Activated T-helper 2 cell treated with anti-CD3 and anti-CD28 coated beads, Interferon-gamma antibody, Interleukin-2, Interleukin-4, amounts not matched to agents 10 μg/mL and 5 μg/mL and 100 μg/mL, durations not matched to agents 14 hours and 24 hours and 36 hours (primary cell): ENCODE measurements at places on chromosomes 2 and 18. TPM values are rescaled to one million over a fixed set of nuclear protein-coding genes. Genes with fewer than 3 reads are reported as not detected.

Gene PLEK
- total RNA-seq = 0.18 and 0.48 TPM in 2 replicates

Gene MEIS1
- not detected in 2 replicates for total RNA-seq

Gene CENPO
- total RNA-seq = 41.8 and 46.4 TPM in 2 replicates

Gene PAIP2B
- 0.84 and 0.94 TPM in 2 replicates for total RNA-seq

Gene PLGLB1
- 2.1 and 2.2 TPM in 2 replicates for total RNA-seq

DNA sequence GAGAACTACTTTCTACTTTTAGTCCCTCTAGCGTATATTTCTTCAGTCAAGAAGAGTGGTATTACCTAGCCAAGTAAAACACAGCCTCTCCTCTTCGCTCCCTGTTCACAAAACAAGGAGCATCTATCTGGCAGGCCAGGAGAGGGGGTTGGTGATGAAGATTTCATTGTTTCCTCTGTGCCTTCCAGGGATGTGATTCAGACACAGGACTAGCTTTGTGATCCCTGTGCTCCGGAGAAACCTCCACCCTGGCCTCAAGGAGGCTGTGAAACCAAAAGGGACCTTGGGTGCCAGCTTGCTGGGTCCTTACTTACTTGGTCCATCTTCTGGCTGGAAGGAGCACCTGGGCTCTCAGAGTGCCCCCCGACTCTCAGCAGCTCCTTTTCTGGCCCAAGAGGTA, 5.7 kb downstream of the RHOB start:
- no peak for DNase-seq

DNA sequence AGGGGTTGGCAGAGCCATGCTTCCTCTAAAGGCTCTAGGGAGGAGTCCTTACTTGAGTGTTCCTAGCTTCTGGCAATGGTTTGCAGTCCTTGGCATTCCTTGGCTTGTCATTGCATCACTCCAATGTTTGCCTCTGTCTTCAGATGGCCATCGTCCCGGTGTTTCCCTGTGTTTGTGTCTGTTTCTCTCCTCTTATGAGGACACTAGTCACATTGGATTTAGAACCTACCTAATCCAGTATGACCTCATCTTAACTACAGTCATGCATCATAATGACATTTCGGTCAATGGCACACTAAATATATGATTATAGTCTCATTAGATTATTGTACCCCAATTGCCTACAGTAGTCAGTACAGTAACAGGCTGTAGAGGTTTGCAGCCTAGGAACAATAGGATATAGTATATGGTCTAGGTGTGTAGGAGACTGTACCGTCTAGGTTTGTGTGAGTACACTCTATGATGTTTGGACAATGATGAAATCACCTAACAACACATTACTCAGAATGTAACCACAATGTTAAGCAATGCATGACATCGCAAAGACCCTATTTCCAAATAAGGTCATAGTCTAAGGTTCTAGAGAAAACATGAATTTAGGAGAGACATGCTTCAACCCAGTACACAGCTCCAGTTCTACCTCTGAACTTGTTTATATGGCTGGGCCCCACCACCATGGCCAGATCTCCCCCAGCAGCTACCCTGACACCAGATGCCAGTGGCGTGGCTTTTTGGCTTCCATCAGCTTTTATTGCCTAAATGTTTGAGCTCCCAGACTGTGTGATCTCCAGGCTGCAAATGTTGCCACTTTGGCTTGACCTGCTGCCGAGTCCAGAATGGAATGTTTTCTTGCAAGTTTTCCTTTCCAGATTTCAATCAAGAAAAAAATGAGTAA, 22.1 kb downstream of the SRD5A2 start:
- DNase-seq = no peak

- no peak for DNase-seq
Observed at GRCh38 chr2:98374958-98375570, 28.8 kb downstream of the CNGA3 start.

GRCh38 chr2:169329688-169330554, 32.4 kb downstream of the LRP2 start:
- DNase-seq = no peak

- no peak for DNase-seq
Observed at GRCh38 chr18:63261029-63261428, 58.5 kb downstream of the BCL2 start.

GRCh38 chr2:112686348-112687217, 34.2 kb upstream of the NT5DC4 start:
- DNase-seq = no peak

- no peak for DNase-seq
Observed at GRCh38 chr18:57555134-57555533, 31.4 kb downstream of the FECH start.
